ENCODE measurements at places on chromosomes 12 and 14.

DNA sequence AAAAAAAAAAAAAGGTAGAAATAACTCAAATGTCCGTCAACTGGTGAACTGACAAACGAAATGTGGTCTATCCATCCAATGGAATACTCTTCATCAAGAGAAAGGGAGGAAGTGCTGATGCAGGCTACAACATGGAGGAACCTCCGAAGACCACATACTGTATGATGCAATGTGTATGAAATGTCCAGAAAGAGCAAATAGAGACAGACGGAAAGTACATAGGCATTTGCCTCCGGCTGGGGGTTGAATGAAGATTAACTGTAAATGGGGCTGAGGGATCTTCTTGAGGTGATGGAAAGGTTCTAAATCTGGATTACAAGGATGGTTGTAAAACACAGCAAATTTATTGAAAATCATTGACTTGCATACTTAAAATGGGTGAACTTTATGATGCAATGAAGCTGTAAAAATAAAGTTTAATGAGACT, 35.4 kb downstream of the DLK1 start:
- DNase-seq, result no peak

- DNase-seq, result no peak
These were observed 97.4 kb upstream of the ATF7IP start for GRCh38 chr12:14268120-14268515.

DNA sequence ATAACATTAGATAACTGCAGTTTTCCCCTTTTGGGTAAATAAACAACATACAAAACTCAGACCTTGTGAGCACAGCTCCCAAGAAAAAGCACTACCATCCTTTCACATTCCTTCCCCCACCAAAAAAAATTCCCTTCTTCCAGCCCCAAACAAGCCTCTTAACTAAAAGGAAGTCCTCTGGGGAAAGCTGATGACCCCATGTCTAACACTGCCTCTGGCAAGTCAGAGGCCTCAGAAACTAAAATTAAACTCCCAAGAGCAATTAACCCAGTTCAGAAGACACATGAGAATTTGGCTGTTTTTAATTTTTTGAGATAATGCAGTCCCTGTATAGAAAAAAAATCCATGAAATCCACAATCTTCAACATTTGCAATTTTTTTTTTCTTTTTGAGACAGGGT, 127.7 kb downstream of the SPTSSA start:
- no peak for DNase-seq

DNA sequence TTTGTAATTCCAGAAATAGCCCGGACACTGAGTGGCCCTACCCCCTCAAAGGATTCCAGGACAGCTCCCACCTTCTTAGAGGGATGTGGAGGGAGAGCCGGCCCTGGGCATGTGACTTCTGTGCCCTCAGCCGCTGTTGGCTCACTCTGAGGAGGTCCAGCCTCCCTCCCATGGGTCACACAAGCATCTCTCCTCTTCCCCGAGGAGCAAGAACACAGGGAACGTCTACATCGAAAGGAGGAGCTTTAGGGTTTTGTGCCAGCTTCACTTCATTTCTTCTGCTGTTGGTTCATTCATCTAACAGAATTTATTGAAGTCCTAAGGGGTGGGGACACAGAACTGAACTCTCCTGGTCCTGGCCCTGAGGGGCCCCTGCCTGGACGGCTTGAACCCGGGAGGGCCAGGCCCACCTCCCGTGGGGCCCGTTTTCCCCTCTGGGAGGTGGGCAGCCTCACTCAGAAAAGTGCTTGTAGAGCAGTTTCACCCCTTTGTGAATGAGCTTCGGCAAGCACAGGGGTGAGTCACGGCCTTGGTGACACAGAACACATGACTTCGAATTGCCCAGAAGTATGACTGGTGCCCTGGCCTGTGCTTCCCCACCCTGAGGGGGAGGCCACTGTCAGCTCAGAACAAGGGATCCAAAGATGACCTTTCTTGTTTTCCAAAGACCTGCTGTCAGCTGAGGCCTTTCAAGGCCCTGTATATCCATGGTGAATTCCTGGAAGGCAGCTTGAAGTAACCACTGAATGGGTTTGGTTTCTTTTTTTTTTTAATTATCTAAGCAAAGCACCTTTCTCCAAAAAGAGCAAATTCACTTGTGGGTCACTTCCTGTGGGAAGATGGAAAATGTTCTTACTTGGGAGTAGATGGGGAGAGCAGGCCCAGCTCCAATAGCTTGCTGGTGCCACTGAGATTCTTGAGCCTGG, 39.2 kb downstream of the NFKBIA start:
- DNase-seq, result peak; percentile 64

DNA sequence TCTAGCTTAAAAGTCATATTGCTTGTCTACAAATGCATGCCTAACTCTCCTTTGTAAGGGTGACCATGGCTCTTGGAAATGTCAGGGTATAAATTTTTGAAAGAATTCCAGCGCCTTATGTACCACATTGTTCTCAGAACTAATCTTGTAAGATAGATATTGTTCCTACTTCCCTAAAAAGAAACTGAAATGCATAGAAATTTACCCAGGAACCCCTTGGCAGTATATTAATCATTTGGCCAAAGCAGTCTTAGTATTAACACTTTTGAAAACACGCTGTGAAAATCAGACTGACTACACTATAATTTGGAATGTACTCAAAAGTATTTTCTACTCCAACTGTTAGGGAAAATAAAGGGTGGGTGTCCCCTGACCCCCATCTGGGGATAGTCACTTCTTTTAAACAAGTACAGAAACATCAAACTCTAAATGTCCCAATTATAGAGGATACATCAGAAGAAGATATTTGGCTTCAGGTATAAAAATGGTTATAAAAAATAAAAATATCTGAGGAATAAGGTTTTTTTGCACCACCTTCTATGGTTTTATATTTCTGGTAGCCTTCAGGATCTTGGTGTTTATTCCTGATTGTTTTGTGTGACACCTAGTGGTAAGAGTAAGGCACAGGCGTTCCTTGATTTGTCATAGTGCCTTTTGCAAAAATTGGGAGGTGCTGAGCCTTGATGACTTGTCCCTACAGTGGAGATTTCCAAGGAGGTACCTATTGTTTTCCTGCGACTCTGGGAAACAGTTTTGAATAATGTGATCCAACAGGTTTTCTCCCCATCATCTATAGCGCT, 2.2 kb upstream of the NFKBIA start:
- peak; percentile 84 for DNase-seq

GRCh38 chr14:104390941-104391901, 188.3 kb upstream of the C14orf180 start:
- DNase-seq, result no peak

- no peak for DNase-seq
These were observed 21.1 kb downstream of the NUBPL start for GRCh38 chr14:31582286-31582691.

GRCh38 chr12:109943811-109944210, 43.7 kb downstream of the TCHP start:
- no peak for DNase-seq

- no peak for DNase-seq
These were observed 4.5 kb downstream of the TMX1 start for GRCh38 chr14:51244591-51244990.

GRCh38 chr14:86510491-86510890, 980.5 kb downstream of the FLRT2 start:
- no peak for DNase-seq

GRCh38 chr12:121668750-121669520, 519 bp downstream of the MORN3 start:
- DNase-seq, result peak; percentile 57

GRCh38 chr12:5305425-5305824, 126.5 kb upstream of the NTF3 start:
- DNase-seq, result no peak

GRCh38 chr12:79690638-79691510, at the start of gene PAWR:
TSS of gene PAWR (minus strand) at chr12:79690964. CDS start at chr12:79690244, 720 bp downstream.
- DNase-seq, result peak; percentile 61

DNA sequence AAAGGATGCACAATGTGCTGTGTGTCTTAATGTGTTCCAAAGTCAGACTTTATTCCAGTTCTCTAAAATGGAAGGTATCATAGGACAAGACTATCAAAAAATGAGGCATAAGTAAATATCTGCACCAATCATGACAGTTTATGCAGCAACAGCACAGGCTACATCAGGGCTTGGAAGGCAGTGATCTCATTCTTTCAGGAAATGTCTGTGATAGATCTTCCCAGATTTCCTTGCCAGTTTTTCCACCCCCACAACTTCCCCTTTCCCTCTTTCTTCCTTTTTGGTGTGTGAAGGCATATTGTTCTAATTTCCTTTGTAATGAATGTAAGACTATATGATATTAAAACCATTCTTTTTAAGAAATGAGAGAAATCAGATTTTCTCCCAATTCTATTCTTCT, 326.7 kb downstream of the ATP23 start:
- peak; percentile 2 for DNase-seq

DNA sequence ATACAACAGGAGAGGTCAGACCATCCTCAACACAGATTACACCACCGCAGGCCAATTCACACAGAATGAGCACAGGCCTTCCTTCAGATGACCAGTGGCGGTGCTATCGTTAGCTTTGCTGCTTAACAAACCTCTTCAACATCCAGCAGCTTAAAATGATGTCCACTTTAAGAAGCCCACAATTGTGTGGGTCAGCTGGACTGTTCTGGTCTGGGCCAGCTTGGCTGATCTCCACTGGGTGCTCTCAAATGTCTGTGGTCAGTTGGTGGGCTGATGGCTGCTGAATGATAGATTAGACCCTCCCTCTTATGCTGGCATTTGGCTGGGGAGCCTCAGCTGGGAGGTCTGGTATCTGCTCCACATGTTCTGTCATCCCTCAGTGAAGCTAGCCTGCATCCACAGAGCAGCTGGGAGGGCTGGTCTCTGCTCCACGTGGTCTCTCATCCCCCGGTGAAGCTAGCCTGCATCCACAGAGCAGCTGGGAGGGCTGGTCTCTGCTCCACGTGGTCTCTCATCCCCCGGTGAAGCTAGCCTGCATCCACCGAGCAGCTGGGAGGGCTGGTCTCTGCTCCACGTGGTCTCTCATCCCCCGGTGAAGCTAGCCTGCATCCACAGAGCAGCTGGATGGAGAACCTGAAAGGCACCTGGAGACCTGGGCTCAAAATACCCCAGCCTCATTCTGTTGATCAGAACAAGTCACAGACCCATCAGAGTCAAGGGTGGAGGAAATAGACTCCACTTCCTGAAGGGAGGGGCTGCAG, 203.6 kb upstream of the DIO3 start:
- DNase-seq, result no peak

- DNase-seq, result no peak
These were observed 29.2 kb downstream of the BBS10 start for GRCh38 chr12:76318773-76319594.

DNA sequence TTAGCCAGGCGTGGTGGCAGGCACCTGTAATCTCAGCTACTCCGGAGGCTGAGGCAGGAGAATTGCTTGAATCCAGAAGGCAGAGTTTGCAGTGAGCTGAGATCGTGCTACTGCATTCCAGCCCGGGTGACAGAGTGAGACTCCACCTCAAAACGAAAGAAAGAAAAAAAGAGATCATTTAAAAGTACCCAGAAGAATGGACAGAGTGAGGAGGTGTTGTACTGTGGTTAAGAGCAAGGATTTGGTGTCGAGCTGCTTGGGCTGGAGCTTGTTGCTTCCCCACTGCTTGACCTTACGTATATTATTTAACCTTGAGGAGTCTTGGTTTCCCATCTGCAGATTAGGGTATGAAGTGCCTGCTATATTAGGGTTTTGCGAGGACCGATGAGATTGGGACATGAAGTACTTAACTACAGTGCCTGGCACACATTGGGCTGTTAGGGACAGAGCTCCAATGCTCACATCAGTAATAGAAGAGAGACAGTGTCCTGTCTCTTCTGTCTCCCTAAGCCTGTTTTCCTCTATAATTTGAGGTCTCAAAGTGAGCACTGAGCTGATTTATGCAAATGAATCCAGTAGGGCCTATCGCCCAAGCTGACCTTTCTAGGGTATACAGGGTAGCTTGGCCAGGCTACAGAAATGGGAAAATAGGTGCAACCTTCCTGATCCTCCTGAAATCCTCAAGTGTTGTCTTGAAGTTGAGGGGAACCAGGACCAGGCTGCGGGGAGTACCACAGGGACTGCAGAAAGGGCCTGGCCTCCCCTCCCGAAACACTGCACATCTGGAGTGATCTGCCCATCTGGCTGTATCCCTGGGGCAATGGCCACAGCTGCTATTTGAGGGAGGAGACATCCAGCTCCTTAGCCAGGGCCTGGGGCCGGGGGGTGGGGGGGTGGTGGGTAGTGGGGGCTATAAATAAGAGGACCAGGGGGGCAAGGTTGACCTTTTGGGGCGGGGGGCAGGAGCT, 8.6 kb upstream of the HDAC7 start:
- DNase-seq, result no peak

DNA sequence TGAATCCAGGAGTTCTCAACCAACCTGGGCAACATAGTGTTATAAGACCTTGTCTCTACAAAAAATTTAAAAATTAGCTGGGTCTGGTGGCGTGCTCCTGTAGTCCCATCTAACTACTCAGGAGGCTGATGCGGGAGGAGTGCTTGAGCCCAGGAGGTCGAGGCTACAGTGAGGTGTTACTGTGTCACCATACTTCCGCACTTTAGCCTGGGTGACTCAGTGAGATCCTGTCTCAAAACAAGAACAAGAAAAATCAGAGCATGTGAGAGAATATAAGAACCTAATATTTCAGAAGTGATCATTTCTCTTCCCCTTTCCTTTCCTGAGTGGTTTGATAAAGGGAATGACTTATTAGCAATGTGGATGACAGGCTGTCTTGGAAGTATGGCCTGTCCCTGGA, 9.5 kb downstream of the TRAF3 start:
- DNase-seq, result no peak

GRCh38 chr12:105910030-105910429, 228.7 kb downstream of the NUAK1 start:
- no peak for DNase-seq

GRCh38 chr14:89855961-89856656, 98.4 kb downstream of the EFCAB11 start:
- no peak for DNase-seq

- DNase-seq, result peak; percentile 28
These were observed 4.4 kb downstream of the MNAT1 start for GRCh38 chr14:60738843-60739508.

GRCh38 chr12:51160814-51161459, 12.0 kb downstream of the TFCP2 start:
- DNase-seq, result no peak

GRCh38 chr14:104585966-104586697, 6.6 kb downstream of the C14orf180 start:
- no peak for DNase-seq

- DNase-seq, result no peak
These were observed 18.3 kb downstream of the IL26 start for GRCh38 chr12:68207276-68207675.

- no peak for DNase-seq
These were observed 81.4 kb downstream of the CRACR2A start for GRCh38 chr12:3671330-3672112.

GRCh38 chr12:19457561-19457960, 18.3 kb downstream of the AEBP2 start:
- no peak for DNase-seq

GRCh38 chr14:35558680-35559079, 24.7 kb downstream of the INSM2 start:
- DNase-seq, result no peak

- DNase-seq, result no peak
These were observed 9.2 kb downstream of the ZFP36L1 start for GRCh38 chr14:68783408-68784225.

All from Kasumi-1 (cell line).